ENCODE measurements at places on chromosomes 6 and 20.

DNA sequence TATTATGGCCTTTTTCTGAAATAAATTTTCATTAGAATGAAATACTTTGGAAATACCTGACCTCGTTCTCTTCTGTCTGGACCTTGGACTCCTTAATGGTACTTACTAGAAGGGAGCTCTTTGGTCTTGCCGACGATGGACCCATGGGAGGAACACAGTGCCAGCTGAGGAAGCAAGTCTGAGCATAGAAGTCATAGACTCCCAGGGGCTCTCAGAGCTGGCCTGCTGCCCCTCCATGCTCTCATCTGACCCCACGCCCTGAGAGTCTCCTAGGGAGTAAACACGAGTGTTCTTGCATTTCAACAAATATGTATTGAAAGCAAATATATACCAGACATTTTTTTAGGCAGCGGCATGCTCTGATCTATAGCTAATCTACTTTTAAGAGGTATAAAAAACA, 87.8 kb downstream of the PLEKHG1 start:
- DNase-seq, result no peak

DNA sequence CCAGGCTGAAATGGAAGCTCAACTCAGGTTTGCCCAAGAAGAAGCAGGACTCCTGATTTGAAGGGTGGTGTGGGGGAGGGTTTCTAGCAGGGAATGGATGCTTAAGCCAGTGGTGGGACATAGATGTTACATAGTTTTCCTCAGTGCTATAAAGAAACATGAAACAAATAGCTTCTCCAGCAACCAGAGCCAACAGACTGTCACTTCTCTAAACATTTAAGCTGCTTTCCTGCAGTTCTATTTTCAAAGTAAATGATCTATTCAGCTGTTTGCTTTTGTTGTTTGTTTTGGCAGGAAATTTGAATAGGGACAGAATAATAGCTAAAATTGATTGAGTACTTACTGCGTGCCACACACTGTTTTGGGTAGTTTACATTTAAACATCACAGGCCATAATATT, 169.0 kb downstream of the UST start:
- DNase-seq, result no peak

- DNase-seq, result no peak
Measured at GRCh38 chr20:35226126-35226883, at the start of gene MMP24. Gene MMP24, plus strand, starts transcription at chr20:35226690. Its CDS starts 49 bp downstream, at chr20:35226739.

DNA sequence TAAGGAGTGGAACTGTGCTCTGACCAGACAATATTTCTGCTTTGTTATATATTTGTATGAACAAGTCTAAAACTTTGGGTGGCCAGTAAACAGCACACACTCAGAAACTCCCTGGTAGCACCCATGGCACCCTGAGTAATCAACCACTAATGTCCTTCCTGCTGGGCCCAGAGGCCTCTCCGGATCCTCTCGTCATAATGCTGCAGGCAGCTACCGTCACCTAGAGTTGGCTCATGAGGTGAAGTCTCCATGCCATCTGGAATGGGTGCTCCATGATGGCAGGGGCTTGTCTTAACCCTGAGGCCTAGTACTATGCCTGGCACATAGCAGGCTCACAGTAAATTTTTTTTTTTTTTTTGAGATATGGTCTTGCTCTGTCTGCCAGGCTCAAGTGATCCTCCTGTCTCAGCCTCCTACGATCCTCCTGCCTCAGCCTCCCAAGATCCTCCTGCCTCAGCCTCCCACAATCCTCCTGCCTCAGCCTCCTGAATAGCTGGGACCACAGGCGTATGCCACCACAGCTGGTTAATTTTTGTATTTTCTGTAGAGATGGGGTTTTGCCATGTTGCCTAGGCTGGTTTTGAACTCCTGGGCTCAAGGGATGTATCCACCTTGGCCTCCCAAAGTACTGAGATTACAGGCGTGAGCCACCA, 3.0 kb upstream of the SDCBP2 start:
- DNase-seq, result no peak

Measured in activated T-cell treated with anti-CD3 and anti-CD28 coated beads for 1 hour (primary cell).